ENCODE measurements at places on chromosomes 4 and X. TPM values are rescaled to one million over a fixed set of nuclear protein-coding genes. Genes with fewer than 3 reads are reported as not detected.

Gene SMARCA1
- total RNA-seq = 92.3 TPM

Gene SSX2B
- total RNA-seq = not detected

Gene TEX11
- not detected for total RNA-seq

Gene KLB
- 0.39 TPM for total RNA-seq

Gene C4orf50
- total RNA-seq = under 0.01 TPM

Gene GPR50
- total RNA-seq = not detected

Gene CTAG1A
- not detected for total RNA-seq

Gene RPGR
- total RNA-seq = 7.9 TPM

Data from placental epithelial cell (primary cell).